ENCODE measurements at places on chromosomes 12 and 14.
A peak's percentile ranks its signal among the peaks of the same experiment; 100 is the strongest.

- DNase-seq = no peak
These were observed 401.7 kb downstream of the TRHDE start for GRCh38 chr12:72673853-72674252.

GRCh38 chr14:26622611-26623010 is 24.8 kb upstream of the NOVA1 start:
- no peak for DNase-seq

DNA sequence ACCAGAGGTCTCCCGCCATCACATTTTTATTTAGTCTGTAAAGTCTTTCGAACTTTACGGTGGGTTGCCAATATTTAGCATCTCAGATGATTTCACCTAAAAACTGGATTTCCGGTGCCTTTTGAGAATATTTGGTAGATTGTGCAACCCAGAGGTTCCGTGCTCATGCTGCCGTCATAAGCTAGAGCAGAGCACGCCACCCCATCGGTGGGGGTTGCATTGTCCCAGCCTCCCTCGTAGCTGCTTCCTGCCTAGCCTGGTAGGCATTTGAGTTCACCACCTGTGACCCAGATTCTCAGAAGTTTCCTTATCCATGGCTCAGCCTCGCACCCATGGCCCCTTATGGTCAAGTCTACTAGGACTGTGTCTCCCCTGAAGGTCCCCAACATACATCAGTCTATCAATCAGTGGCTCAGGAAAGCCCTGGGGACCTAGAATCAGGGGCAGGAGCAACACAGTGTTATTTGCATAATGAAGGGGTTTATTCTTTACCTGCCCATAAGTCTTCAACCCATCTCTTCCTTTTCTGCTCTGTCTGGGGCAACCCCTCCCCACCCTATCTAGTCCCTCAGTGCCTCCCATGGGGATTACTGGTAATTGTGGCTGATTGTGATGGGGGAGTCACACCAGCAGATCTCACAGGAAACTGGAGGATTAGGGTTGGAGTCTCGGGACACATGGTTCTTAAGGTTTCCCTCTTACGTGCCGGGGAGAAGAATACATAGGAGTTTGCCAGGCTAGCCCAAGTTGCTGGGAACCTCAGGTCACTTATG is 152.3 kb downstream of the PHETA1 start:
- no peak for DNase-seq

DNA sequence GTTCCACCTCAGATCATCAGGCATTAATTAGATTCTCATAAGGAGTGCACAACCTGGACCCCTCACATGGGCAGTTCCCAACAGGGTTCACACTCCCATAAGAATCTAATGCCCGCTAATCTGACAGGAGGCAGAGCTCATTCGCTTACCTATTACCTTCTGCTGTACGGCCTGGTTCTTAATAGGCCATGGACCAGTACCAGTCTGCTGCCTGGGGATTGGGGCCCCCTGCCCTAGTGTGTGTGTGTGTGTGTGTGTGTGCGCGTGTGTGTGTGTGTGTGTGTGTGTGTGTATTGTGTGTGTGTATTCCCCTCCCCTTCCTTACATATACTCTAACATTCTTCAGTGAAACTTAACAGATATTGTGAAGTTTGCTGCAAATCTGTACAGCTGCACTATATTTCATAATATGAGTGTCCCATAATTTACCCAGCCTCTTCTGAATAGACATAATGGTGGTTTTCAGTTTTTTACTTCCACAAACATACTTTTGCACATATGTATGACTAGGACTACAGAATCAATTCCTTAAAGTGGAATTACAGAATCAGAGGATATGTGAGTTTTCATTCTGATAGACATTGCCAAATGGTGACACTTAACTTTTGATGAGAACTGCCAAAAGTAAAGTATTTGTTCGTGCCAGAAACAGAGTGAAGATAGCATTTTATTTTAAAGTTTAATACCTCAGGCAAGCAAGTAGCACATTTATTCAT is 205.2 kb upstream of the EEA1 start:
- DNase-seq = no peak

DNA sequence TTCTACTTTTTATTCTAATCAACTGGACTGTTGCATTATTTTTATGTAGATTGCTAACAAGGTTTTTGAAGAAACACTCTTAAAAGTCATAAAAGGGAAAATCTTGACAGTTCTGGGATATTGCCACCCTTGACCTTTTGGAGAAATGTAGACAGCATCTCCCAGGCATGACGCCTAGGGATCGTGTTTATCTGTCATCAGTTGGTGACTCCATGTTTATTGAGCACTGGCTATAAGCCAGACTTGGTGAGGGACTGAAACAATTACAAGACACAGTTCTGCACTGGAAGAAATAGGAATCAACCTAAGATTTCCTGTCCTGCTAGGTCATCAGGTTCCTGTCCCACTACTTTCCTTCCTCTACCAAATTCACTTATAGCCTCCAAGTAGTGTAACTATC is 34.5 kb downstream of the HMGA2 start:
- no peak for DNase-seq

- no peak for DNase-seq
These were observed 86.2 kb downstream of the STON2 start for GRCh38 chr14:81313775-81314429.

DNA sequence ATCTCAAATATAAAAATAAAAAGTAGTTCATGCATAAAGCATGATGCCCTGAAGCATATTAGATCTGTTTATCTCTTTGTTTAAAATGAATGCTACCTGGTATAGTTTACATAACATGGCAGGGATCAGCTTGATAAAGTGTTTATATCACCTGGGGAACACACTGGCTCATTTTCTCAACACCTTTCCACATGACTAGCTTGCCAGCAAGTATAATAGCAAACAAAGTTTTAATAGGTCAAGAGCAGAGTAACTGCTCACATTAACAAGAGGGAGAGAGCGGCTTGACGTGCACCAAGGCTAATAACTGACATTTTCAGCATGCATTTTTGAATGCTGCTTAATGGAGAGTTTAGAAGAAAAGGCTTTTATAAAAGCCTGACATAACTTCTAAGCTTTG is 246.4 kb downstream of the EGLN3 start:
- no peak for DNase-seq

- DNase-seq = no peak
These were observed 99.6 kb downstream of the DENND5B start for GRCh38 chr12:31491241-31491794.

DNA sequence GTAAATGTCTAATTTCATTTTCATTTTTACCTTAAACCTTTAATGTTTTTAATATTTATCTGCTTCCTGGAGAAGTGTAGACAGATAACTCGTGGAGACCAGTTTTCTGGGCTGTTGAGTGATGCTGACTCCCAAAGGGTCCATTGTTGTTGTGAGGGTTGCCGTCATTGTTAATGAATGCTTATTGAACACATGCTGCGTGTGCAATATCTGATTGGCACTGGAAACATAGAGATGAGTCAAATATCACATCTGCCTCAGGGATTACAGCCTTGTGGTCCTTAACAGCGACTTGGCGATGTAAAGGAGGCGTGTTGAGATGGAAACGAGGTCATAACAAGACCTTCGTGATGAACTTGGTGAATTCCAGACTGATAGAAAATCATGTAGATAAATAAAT is 85.9 kb downstream of the FBXW8 start:
- no peak for DNase-seq

- DNase-seq = peak; percentile 33
These were observed 1.2 kb downstream of the USP30 start for GRCh38 chr12:109053382-109054123.
